Fibroblast of villous mesenchyme (primary cell): ENCODE measurements at places on chromosomes 4 and X. TPM values are rescaled to one million over a fixed set of nuclear protein-coding genes. Genes with fewer than 3 reads are reported as not detected.

Gene VCX2
- total RNA-seq = not detected in 2 replicates

Gene TMSB15B
- total RNA-seq = 3.5 and 6.5 TPM in 2 replicates

Gene ATP1B4
- not detected in 2 replicates for total RNA-seq

Gene TMPRSS11F
- not detected in 2 replicates for total RNA-seq

Gene COL4A5
- 30.0 and 47.1 TPM in 2 replicates for total RNA-seq

Gene VGLL1
- not detected in 2 replicates for total RNA-seq

Gene MSX1
- 3.2 and 4.3 TPM in 2 replicates for total RNA-seq

DNA sequence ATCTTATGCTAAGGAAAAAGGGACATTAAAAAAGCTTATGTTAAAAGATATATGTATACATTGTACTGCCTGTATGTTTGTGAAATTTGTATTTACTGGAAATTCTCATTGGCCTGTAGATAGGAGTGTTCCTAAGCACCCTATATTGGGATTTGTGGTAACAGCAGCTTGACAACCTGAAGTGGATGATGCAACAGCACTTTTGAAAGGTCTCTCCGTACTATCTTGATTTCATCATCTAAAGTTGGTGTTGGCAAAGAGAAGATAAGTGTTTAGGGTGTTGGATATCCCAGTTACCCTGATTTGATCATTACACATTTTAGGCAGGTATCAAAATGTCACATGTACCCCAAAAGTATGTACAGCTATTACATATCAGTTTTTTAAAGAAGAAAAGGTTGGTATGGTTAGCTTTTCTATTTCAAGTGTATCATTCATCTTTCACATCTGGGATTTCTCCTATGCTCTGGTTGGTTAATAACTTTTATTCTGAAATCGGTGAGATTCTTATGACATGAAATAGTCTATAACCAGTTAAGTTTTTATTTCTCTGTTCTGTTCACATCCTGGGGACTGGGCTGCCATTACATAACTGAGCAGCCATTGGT lies 10.3 kb downstream of the HADH start:
- DNase-seq = peak; percentile 58

- DNase-seq = no peak
Observed at GRCh38 chr4:31408121-31408520, 688.0 kb downstream of the PCDH7 start.

DNA sequence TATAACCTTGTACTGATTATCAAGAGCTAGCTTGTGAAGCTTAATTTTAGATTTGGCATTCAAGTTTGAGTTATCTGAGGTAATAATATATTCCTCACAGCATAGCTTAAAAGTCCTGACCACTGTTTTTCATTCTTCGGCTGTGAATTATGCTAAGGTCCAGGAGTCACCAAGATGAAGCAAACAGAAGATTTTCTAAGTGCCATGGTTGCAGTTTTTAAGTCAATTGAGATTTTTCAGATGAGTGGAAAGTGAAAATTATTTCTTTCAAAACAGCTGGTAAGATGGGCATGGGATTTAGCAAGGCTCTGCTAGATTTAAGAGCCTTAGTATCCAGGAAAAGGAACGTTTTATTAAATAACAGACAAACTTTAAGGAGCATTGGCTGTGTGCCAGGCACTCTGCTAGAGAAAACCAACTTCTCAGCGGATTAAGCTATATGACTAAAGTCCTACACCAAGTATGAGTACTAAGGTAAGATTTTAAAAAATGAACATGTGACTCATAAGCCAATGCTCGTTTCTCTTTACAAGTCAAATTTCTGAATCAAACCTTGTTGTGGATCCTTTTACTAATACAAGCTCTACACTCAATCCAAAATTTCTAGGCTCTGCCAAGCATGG lies 149.9 kb upstream of the IL15 start:
- peak; percentile 62 for DNase-seq

GRCh38 chr4:76120199-76120598 lies 28.0 kb downstream of the NUP54 start:
- no peak for DNase-seq

DNA sequence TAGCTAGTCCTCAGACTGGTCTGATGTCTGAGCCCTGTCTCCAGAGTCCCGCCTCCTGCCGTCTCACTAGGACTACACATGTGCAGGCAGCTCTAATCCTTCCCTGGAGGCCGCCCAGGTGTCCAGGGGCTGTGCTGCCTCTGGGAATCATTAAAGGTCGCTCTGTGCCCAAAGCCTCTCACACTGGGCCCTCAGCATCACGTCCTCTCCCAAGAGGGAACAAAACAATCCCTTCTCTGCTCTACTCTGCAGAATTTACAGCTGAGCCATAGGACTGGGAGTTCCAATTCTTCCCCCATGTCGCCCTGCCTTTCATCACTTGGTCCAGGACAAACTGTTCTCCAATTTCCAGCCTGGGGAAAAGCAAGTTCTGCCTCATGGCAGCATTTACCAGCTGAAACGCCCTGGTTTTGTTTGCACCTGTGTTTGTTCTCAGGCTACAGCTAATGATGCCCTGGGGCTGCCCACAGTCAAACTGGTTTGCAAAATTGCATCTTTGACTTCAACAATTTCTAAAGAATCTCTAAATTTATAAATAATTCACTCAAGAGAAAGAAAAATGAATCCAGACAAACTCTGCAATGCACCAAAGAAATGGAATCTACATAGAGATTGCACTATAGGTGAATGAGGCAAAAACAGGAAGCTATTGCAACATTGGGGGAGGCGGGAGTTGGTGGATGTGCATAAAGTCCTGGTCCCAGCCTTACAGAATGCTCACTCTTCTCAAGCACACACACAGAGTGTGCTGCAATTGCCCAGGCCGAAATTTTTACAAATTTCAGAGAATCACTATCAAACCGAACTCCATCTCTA lies 7.2 kb upstream of the MRFAP1 start:
- peak; percentile 52 for DNase-seq

DNA sequence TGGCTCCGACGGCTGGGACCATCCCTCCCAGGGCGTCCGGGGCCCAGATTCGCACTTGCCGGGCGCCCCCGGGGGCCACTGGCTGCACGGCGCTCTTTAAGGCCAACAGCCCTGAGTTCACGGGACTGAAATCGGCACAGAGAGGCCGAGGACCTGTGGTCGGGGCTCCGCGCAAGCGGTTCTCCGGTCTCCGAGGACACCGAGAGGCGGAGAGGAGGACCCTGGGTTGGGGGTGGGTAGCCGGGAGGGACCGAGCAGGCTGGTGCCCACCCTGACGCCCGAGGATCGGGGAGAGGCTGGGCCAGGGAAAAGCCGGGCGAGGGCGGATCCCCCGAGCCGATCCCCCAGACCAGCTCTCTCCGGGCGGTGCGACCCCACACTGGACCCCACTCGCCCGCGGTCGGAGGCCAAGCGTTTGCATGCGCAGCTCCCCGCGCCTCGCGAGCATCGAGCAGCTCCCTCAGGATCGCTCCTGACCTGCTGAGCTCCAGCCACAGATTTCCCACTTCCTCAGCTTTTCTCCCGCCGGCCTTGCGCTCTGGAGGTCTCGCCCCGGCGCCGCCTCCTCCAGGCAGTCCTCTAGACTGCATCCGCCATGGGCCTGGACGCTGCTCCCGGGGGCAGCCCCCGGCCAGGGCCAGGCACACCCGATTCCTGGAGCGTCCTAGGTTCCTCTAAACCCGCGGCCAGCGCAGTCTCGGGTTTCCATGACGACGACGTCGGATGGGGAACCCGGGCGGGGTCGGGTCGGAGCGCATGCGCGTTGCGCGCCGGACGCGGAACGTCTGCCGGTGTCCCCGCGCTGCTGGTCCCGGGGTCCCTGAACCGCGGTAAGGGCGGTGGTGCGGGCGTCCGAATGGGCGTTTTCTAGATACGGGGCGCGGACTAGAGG lies 17.6 kb upstream of the NAT8L start:
- DNase-seq = peak; percentile 71

GRCh38 chr4:102466298-102466697 lies 34.9 kb upstream of the NFKB1 start:
- DNase-seq = peak; percentile 17
